ENCODE measurements at places on chromosomes 1 and 21.

- DNase-seq = no peak
Observed at GRCh38 chr1:11862890-11863289, 4.1 kb upstream of the NPPB start.

DNA sequence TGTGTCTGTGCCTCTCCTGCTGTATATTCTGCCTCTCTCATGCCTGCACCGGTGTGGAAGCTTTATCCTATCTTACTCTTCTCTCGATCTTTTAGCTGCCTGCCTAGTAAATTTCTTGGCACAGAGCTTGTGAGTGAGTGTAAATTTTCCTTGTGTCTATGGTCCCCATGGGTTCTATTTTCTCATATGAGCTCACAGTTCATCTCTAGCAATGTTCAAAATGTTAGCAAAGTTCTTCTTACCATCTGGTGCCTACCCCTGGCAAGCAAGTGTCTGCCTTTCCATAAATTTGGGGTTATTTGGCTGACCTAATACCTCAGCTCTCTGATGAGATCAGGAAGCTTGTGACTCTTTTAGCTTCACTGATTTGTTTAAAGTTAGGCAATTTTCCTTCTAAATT lies 572.1 kb upstream of the BRINP3 start:
- DNase-seq = no peak

- DNase-seq = no peak
Observed at GRCh38 chr1:201789245-201789644, 39.7 kb upstream of the IPO9 start.

GRCh38 chr1:58652651-58653184 lies 47.1 kb downstream of the MYSM1 start:
- peak; percentile 41 for DNase-seq

- DNase-seq = no peak
Observed at GRCh38 chr1:79603843-79604242, 597.3 kb upstream of the ADGRL4 start.

DNA sequence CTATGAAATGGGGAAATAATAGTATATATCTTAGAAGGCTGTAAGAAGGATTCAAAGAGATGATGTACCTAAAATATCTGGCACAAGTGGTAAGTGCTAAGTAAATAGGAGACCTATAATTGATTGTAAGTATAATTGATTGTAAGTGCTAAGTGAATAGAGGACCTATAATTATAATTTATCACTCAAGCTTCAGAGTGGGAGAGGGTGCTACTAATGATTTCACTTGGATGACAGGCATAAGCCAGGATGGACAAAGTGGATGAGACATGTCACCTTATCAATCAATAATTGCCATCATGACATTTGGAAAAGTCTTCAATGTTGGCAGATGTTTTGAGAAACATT lies 11.2 kb downstream of the RCAN1 start:
- no peak for DNase-seq

DNA sequence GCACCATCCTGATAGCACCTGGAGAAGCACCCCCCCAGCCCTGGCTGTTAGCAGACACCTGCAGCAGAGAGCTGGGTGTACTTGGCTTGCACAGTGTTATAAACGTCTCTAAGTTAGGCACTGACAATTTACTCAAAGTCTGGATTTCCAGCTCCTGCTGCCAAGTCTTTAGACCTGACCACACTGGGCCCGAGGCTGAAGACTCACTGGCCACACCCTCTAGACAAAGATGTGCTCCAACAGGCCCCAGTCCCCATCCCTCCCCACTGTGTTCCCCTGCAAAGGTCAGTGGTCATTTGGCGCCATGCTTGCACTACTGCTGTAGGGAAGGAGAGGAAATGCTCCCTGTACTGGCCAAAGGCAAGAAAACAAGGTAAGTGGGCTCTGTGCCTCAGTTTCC lies 31.1 kb downstream of the PADI6 start:
- DNase-seq = no peak

DNA sequence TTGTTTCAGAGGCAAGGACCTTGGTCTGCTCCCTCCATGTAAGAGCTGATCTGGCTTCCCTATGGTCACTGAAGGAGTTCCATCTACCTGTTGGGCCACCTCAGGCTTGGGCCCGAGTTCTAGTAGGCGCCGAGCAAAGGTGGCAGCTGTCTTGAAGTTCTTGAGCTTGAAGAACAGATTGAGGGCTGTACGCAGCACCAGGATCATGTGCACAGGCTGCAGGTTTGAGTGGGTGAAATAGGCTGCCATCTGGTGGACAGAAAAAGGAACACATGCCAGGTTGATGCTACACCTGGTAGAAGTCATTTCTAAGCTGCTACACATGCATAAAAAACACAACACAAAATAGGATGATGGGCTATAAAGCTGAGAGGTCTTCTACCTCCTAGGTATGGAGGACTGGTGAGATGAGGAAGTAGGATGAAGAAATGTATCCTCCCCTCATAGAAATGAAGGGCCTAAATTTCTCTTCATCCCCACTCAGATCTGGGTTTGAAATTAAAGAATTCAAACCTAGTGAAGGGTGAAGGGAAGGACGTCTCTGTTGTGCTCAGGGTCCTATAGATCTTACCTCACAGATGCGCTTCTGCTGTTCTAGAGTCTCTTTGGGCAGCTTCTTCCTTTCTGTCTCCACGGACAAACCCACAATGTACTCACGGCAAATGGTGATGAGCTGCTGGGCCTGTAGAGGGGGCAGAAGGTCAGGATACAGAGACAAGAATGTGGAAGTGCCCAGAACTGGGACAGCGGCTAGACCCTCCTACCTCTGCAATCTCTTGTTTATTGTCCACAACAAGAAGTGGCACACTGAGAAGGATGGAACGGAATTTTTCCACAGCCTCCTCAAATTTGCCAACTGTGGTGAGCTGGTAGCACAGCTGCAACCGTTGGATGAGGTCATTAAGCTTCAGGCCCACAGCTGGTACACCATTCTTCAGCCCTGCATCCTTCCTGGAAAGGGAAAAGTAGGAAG lies 6.6 kb upstream of the PEX19 start:
- DNase-seq = no peak

- no peak for DNase-seq
Observed at GRCh38 chr1:23385119-23385621, 15.5 kb upstream of the ZNF436 start.

- DNase-seq = no peak
Observed at GRCh38 chr1:231643071-231643934, 16.7 kb downstream of the DISC1 start.

DNA sequence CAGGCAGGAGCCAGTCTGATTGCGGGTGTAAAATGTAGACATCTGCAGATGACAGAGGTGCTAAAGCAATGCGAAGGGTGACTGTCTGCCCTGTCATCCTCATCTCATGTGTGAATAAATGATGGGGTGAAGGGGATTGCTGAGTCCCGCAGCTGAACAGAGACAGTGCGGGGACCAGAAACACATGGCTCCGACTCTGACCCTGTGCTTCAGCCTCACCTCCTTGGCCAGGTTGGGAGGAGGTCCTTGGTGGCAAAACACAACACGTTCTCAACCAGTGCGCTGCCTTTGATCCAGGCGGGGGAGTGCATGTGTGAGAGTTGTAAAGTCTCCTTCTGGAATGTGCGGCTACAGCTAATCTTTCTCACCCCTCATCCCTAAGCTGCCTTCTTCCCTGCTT lies 32.0 kb upstream of the TTC22 start:
- DNase-seq = no peak

- DNase-seq = no peak
Observed at GRCh38 chr1:17229379-17229778, 19.5 kb upstream of the PADI3 start.

All from stimulated activated CD4-positive, alpha-beta T cell treated with anti-CD3 and anti-CD28 coated beads, Interleukin-1b, Interleukin-23, amount 100 ng/mL, for 24 hours (primary cell).